ENCODE measurements at places on chromosomes 3 and 15. TPM values are rescaled to one million over a fixed set of nuclear protein-coding genes. Genes with fewer than 3 reads are reported as not detected.

Gene ANKRD63
- total RNA-seq = not detected

Gene CHRM5
- not detected for total RNA-seq

Gene LMAN1L
- not detected for total RNA-seq

DNA sequence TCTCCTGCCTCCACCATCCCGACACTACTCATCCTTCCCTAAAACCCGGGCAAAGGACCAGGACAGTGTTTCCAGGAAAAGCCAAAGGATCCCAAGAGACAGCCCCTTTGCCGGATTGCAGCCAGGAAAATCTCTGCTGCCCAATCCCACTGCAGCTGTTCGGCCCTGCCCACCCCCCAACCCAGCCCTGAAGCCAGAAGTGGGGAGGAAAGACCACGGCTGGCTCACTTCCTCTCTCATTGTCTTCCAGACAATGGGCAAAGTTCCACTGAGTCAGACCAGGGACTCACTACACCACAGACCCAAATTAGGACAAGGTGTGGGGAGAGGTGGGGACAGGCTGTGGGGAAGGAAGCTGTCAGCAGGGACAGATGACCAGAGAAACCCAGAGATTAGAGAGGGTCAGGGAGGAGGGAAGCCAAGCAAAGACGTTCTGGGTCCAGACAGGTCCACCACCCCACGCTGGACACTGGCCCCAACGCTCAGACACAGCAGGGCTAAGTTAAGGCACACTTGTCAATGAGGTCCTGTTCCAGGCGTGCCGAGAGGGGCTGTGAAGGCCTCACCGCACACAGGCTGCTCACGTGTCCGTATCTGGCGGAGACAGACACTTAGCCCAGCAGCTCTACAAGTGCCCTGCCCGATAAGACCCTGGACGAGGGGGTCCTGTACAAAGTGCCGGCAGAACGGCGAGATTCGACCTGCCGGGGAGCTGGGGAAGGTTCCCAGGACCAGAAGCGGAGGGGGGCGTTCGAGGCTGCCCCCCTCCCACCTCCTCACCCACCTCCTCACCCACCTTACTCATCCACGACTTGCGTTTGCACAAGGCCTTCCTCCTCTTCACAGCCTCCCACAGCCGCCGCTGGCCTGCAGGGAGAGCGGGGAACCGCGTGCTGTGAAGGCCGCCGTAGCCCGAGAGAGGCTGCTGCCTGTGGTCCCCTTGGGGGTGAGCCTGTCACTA, 21.9 kb downstream of the TNK2 start:
- no peaks in the 10 kb centered on the region for H3K27me3 ChIP-seq
- DNase-seq = no peak
- H3K4me3 ChIP-seq = no peak overlapping the region
- H3K36me3 ChIP-seq = no peaks in the 10 kb centered on the region
- H3K4me1 ChIP-seq = peaks cover 5% of the 10 kb centered on the region
- no peak overlapping the region for H3K27ac ChIP-seq

DNA sequence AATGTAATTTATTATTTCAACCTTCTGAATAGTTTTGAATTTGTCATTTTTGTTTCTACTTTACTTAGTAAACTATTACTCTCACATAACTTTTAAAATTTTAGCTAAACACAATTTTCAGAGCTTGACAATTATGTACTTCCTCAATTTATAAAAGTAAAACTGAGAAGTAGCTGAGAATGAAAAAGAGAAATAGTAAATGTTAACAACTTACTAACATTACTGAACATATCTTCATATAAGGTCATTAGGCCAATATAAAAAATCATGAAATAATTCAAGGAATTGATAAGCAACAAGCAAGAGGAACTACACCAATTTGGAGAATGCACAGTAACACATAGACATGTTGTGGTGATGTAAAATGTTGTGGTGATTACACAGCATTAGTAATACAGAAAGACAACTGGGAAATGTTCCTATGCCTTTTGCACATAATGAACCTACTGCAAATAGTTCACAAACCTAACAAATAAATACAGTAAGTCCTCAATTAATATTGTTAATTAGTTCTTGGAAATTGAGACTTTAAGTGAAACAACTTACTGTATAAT, 137.9 kb downstream of the CBLB start:
- no peaks in the 10 kb centered on the region for H3K4me1 ChIP-seq
- DNase-seq = no peak
- no peak overlapping the region for H3K4me3 ChIP-seq
- no peak overlapping the region for H3K27ac ChIP-seq
- H3K27me3 ChIP-seq = no peaks in the 10 kb centered on the region
- H3K36me3 ChIP-seq = no peaks in the 10 kb centered on the region

DNA sequence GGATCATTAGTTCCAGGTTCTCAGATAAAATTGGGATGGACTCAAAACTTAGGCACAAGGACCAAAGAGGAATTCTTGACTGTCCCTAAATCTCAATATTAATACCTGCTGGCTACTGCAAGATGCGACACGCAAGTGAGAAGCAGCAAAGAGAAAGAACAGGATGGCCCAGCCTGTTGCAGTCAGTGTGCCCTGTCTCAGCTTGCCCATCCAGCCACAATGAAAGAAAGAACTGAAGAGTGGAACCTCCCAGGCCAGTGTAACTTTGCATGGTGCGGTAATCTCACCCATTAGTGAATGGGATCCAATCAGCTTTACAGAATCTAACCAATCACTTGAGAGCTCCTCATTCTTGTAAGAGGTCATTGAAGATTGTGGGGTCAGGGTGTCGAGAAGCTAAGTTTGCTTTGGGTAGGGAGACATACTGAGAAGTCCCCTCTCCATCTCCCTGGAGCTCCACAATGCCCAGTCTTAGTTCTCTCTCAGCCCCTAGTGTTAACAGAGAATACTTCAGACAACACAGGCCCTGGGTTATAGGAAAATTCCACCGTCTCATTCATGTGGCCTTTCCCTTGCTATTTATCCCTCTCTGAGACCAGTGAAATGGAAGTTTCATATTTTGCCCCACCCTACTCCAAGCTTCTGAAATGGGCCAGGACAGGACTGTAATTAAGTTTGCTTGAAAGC, 3.2 kb upstream of the SLC9A9 start:
- no peaks in the 10 kb centered on the region for H3K27me3 ChIP-seq
- H3K4me1 ChIP-seq = no peaks in the 10 kb centered on the region
- no peaks in the 10 kb centered on the region for H3K36me3 ChIP-seq
- no peak overlapping the region for H3K27ac ChIP-seq
- no peak overlapping the region for H3K4me3 ChIP-seq

DNA sequence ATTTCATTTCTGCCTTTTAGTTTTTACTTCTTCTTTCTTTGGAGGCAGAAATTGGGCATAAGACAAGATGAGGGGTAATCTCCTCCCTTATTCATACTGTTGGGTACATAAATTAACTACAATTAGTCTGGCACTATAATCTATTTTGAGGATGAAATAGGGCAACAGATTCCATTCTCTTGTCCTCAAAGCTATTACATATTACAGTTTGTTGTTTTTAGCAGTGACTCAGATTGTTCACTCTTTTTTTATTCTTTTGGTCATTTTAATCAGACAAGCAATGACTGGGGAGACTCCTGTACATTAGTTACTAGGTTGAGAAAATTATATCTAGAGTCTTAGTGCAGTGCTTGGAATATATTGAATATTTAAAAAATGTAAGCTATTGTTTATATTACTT, 556.0 kb downstream of the OTOL1 start:
- no peaks in the 10 kb centered on the region for H3K36me3 ChIP-seq
- no peaks in the 10 kb centered on the region for H3K27me3 ChIP-seq
- no peaks in the 10 kb centered on the region for H3K4me1 ChIP-seq
- DNase-seq = no peak

All from colonic mucosa (tissue), 4 donors.